GF-D8 (cell line): ENCODE measurements at places on chromosomes 13 and 19.

DNA sequence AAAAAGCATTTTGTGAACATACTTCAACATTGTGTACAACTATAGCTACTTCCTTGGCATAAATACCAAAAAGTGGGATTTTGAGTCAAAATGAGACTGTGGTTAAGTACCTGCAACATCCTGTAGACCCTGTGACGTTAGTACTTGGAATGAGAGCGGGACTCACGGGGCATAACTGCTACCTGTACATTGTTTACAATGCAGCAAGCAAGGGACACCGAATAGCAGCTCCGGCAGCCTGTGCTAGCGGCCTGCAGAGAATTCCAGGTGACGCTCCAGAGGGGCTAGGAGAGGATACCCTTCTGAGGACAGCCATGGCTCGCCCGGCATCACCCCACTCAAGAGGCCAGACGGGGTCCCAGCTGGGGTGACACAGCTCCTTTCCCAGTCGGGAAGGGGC is 824 bp upstream of the ZNF331 start:
- DNase-seq, result no peak

GRCh38 chr13:109657395-109657794 is 129.0 kb downstream of the IRS2 start:
- no peak for DNase-seq

DNA sequence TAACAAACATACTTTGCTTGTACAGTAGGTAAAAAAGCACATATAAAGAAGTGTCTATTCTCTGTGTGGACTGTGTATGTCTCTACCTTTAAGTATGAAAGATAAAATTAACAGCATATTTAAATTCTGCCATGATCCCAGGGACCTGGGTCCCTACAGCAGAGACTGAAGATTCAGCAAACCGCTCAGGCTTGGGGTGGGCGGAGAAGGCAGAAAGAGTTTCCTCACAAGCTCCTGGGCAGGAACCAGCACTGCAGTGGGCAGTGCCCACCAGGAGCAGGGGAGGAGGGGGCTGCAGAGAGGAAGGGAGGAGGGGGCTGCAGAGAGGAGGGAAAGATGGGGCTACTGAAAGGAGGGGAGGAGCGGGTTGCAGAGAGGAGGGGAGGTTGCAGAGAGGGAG is 44.6 kb upstream of the GRTP1 start:
- DNase-seq, result no peak

DNA sequence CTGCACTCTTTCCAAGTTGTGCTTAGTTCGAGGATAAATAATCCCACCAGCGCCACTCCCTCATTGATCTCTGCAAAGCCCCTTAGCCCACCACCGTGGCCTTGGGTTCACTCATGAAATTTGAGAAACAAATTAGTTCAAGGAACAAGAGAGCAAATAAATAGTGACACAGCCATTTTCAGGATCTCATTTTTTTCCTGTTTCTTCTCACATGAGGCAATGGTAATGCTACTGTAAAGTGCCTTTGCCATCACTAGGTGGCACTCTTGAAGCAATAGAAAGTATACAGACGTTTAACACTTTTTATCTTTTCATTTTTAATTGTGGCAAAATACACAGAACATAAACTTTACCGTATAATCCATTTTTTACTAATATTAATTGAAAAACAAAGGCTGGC is 76.8 kb upstream of the ZNF835 start:
- no peak for DNase-seq

GRCh38 chr19:2214251-2214650 is 21.9 kb downstream of the PLEKHJ1 start:
- DNase-seq, result no peak

DNA sequence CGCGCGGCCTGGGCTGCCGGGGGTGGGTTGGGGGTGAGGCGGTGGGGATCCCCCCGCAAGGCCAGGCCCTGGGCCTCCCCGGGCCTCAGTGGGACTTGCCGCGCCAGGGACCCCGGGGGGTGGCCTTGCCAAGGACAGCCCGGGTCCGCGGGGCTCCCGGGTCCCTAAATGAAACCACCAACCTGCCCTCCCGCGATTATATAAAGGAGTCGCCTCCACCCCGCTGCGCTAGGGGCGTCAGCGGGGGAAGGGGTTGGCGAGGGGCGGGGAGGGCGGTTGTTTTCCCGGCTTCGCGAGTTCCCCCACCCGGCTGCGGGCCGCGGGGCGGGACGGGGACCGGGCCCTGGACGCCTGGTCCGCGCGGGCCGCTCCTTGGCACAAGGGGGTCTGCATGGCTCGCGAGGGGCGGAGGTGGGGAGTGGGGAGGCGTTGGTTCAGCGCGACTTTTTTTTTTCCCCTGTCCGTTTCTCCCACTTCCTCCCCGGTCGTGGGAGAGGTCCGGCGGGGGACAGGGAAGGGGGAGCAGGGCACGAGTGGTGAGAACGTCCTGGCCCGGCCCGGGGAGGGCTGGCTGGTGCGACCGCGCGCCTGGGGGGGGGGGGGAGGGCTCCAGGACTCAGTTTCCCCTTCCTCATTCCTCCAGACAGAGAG is 822 bp upstream of the ZBTB7A start:
- DNase-seq, result no peak

- no peak for DNase-seq
Measured at GRCh38 chr19:1468821-1469254, 10.2 kb downstream of the C19orf25 start.

GRCh38 chr19:389255-389934 is 19.6 kb downstream of the C2CD4C start:
- DNase-seq, result no peak

GRCh38 chr13:112755331-112755730 is 65.5 kb downstream of the ATP11A start:
- DNase-seq, result no peak

GRCh38 chr19:47375694-47376588 is 26.8 kb downstream of the DHX34 start:
- no peak for DNase-seq

DNA sequence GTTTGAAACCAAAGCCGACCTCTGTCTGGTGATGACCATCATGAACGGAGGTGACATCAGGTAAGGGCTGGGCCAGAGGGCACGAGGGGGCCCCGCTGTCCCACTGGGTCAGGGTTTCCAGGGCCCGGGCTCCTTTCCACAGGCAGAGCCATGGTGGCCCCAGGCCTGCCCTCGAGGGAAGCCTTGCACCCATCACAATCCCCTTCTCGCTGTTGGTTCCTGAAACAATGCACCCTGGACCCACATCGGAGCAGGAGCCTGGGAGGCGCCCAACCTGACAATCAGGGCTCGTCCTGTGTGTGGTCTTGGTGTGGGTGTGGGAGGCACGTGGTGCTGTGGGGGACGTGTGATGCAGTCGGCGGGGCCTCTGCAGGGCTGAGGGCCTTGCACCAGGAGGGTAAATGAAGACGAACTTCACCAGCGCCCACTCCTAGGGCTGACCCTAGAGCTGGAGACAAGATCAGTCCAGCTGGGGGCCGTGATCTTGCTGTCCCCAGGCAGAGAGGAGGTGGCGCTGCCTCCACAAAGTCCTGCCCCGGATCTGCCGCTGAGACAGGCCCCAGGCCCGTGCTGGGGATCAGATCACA is 2.8 kb downstream of the GRK1 start:
- DNase-seq, result no peak

DNA sequence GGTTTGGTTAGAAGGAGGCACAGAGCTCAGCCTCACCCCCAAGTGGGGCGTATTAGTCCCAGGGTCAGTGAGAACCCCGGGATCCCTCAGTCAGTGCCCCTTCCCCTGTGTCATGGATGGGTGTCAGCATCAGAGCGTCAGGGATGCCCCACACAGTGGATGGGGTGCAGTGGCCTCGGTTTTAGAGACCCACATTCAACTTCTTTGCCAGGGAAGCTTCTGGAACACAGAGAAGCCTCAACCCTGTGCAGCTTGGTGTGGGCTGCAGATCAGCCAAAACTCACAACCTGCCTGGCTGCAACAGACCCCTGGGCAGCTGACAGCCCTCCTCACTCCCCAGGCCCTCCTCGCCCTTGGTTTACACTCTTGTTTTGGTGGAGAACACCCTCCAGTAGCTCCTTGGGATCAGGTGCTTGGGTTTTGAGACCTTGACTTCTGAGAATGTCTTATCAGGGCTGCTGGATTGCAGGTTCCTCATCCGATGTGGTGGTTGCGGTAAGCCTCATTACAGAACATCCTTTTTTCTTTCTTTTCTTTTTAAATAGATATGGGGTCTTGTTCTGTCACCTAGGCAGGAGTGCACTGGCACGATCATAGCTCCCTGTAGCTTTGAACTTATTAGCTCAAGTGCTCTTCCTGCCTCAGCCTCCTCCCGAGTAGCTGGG is 11.0 kb downstream of the ZNF333 start:
- no peak for DNase-seq

DNA sequence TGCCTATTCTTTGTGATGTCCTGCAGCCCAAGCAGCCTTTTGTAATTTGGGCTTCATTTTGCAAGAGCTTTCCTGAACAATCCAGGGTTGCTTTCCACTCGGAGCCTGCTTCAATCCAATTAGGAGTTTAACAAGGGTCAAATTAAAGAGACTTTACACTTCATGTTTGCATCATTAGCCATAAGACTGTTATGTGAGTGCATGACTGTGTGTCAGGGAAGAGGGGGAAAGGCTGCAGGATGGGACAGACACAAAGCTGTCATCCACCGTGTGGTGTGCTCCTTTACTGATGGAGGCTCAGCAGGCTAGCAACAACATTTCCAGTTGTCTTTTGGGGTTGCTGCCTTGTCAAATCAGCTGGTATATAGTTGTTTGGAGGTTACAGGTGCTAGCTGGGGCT is 23.7 kb upstream of the MAB21L1 start:
- DNase-seq, result no peak

GRCh38 chr19:50928831-50929230 is 17.6 kb upstream of the KLK4 start:
- no peak for DNase-seq

GRCh38 chr19:5038631-5039271 is 69.8 kb downstream of the KDM4B start:
- peak; percentile 5 for DNase-seq

GRCh38 chr13:28744656-28745055 is 25.9 kb upstream of the SLC46A3 start:
- peak; percentile 22 for DNase-seq

GRCh38 chr13:41674246-41674645 is 216.9 kb downstream of the RGCC start:
- peak; percentile 51 for DNase-seq

GRCh38 chr19:30711296-30711695 is 339.1 kb downstream of the ZNF536 start:
- no peak for DNase-seq

- no peak for DNase-seq
Measured at GRCh38 chr13:31242916-31243315, 43.1 kb downstream of the B3GLCT start.

DNA sequence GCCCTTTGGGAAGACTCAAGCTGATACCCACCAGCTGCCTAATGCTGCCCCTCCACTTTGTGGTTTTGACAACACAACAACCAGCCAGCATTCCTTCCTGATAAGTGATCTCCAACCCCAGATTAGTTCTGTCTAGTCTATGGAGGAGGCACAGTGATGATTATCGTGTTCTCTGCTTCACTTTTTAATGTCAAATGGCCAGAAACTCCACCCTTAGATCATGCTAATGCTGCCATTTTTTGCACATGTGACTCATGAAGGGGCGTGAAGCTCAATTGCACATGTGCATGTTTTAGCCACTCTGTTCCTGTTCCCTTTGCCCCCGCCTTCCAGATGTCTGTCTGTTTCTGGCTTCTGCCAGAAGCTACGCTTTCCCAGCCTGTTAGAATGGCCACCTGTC is 199.8 kb downstream of the COG6 start:
- no peak for DNase-seq
